ENCODE measurements at places on chromosomes 2 and 18. TPM values are rescaled to one million over a fixed set of nuclear protein-coding genes. Genes with fewer than 3 reads are reported as not detected.

Gene SERPINB10
- total RNA-seq: not detected

Gene NAT8
- total RNA-seq: not detected

Gene KLHL41
- 0.13 TPM for total RNA-seq

Gene BOLL
- total RNA-seq: not detected

Gene RAB6C
- total RNA-seq: not detected

Gene CXCR4
- 130 TPM for total RNA-seq

Gene COL4A3
- total RNA-seq: not detected

Gene ARHGAP25
- total RNA-seq: 11.7 TPM

Gene SLC5A7
- not detected for total RNA-seq

Gene PTPN2
- total RNA-seq: 24.0 TPM

Gene FAHD2B
- total RNA-seq: 6.7 TPM

Gene MOB1A
- total RNA-seq: 76.5 TPM

Gene TMSB10
- 8,789 TPM for total RNA-seq

Gene IL1R1
- 5.3 TPM for total RNA-seq

Gene TWIST2
- 0.16 TPM for total RNA-seq

Gene CPS1
- total RNA-seq: 0.88 TPM

Gene AOX1
- total RNA-seq: 2.7 TPM

Gene GPR55
- not detected for total RNA-seq

Gene KIAA2012
- not detected for total RNA-seq

Gene TXNDC2
- not detected for total RNA-seq

Gene ERMN
- not detected for total RNA-seq

Gene SP140
- total RNA-seq: not detected

Gene OTOS
- not detected for total RNA-seq

Gene PPP1R1C
- 0.25 TPM for total RNA-seq

Gene DLGAP1
- total RNA-seq: 3.7 TPM
